Cortex of kidney (tissue), 1 donor: ENCODE measurements at places on chromosomes 6 and 20.

- no peak for DNase-seq
Measured at GRCh38 chr6:8434727-8435092, 635 bp downstream of the SLC35B3 start.

- DNase-seq = no peak
Measured at GRCh38 chr6:37990762-37991525, 171.4 kb downstream of the ZFAND3 start.

DNA sequence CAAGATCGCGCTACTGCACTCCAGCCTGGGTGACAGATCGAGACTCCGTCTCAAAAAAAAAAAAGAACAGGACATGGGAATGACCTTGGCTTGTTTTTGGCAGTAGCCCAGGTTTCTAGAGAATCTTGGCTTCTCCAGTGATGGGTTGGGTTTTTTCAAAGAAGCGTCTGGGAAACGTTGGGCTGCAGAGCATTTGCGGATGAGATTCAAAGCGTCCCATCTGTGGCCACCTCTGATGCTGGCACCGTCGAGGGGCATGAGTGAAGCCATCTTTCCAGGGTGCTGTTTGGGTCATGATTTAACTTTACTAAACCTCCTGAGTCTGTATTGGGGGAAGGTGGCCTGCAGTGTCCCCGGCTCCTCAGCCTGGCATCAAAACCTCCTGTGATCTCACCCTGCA, 43.2 kb upstream of the SRF start:
- no peak for DNase-seq

GRCh38 chr6:134510920-134511319, 193.0 kb upstream of the SGK1 start:
- DNase-seq = no peak

- no peak for DNase-seq
Measured at GRCh38 chr6:144162977-144163376, 12.7 kb downstream of the STX11 start.

DNA sequence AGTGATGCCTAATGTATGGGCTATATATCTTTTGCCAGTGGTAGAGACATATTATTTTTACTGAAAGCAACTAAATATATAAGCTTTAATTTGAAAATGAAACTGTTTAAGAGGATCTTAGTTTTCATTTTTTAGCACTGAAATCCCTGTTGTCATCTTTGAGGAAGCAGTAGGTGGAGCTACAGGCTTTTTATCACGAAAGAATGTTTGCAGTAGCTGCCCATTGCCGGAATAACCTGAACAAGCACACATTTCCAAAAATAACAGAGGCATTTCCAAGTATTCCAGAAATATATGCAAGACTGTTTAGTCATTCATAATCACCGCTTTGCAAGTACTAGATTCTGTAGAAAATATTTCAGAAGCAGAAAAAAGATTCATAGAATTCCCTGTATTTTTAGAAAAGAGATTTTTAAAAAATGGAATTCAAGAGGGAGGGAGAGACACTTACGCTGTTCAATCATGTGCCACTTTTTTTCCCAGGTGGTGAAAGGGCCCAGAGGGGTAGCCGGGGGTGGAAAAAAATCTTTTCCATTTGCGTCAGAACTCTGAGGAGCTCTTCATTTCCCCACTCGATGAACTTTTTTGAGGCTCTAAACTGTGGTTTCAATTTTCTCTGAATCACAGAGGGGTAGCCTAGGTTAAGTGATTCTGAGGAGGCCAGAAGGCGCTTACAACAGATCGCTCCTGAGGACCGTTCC, 142.5 kb upstream of the FERMT1 start:
- no peak for DNase-seq

DNA sequence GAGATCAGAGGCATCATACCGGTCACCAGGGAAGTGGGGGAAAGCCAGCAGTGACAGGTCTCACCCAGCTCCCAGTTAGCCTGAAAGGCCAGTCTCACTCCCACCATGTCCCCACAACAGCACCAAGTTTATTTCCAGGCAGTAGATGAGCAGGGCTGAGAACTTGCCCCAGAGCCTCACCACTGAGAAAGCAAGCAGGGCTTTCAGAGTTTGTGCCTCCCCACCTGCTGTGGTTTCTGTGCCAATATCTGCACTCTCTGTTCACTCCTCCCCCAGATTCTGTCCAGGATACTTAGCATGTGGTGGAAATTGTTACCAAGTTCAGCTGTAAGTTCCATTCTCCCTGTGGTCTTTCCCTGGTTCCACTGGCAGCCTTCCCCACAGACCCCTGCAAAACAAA, 255.0 kb upstream of the HTR1E start:
- DNase-seq = no peak

DNA sequence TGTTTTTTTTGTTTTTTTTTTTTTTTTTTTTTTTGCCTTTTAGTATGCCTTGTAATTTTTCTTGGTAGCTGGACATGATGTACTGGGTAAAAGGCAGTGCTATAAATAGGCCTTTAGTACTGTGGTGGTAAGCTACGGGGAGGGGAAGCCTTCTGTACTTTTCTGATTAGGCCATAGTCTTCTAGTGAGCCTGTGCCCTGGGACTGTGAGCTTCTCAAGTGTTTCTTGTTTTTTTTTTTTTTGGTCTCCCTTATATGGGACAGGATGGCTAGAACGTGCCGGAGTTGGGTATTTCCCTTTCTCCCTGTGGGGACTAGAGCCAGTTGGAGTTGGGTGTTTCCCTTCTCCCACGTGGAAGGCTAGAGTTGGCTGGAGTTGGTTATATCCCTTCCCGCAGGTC, 59.4 kb upstream of the PRELID3B start:
- DNase-seq = no peak

DNA sequence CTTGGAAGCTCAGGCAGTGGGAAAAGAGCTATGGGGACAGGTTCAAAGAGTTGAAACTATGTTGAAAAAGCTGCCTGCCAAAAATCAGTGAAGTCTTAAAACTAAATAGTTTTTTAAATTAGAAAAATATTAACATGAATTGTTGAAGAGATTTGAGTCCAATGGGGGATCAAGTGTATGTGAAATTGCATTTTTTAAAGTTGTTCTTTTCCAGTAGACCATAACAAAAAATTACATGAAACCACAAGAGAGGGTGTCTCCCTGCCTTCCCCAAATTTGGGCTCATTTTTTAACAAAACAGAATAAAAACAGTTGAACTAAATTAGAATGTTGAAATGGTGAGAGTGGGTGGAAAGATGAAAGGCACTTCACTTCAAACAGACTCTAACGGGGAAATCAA, 31.5 kb upstream of the COL10A1 start:
- DNase-seq = no peak

- no peak for DNase-seq
Measured at GRCh38 chr6:71246596-71246995, 42.0 kb upstream of the OGFRL1 start.

GRCh38 chr6:25560865-25561264, 91.2 kb upstream of the SCGN start:
- no peak for DNase-seq

DNA sequence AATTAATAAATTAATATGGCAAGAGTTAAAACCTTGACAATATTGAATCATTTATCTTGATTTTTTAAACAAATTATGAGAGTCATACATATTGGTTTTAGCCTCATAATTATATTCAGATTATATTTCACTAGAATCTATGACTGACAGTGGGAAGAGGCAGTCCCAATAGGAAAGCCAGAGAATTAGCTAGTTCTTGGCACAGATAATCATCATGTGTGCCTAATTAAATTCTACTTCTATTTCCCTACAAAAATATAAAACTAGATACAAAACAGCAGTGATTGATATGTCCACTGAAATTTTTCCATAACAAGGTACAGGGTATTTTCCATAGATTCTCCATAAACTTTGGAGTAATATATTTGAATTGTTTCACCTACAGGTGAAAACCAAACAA, 38.6 kb downstream of the COL9A1 start:
- DNase-seq = no peak

GRCh38 chr20:47776639-47777038, 8.6 kb downstream of the SULF2 start:
- no peak for DNase-seq

DNA sequence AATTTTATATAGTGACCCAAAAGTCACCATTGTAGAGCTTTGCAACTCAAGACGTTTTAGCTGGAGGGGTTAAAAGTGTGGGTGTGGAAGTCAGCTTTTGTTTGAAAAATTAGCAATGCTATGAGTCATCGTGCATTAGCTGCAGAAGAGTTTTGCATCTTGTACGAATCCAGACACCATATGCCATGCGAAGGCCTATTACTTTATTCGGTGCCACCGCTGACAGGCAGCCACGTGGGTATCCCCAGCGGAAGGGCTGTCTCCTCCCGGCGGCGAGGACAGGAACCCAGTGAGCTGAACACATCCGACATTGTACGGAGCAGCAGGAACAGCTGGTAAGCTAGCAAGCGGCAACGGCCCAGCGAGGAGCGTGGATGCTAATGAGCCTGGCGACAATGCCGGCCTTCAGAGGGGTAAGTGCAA, 84.4 kb downstream of the INSM1 start:
- DNase-seq = no peak

GRCh38 chr20:48962976-48963771, 41.7 kb downstream of the ARFGEF2 start:
- DNase-seq = no peak

DNA sequence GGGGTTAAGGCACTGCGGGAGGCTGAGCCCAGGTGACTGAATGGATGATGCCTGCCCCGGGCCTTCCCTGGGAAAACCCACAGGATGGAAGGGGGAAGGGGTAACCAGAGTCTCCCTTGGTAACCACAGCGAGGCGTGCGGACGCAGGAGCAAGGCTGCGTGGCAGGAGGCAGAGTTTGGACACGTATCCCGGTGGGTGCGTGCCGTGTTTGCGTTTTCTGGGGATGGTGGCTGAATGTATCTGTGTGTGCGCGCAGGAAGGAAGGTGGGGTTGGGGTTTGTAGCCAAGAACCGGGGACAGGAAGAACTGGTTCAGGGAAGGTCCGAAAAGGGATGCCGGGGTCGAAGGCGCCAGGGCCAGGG, 1.8 kb downstream of the MDGA1 start:
- DNase-seq = no peak

DNA sequence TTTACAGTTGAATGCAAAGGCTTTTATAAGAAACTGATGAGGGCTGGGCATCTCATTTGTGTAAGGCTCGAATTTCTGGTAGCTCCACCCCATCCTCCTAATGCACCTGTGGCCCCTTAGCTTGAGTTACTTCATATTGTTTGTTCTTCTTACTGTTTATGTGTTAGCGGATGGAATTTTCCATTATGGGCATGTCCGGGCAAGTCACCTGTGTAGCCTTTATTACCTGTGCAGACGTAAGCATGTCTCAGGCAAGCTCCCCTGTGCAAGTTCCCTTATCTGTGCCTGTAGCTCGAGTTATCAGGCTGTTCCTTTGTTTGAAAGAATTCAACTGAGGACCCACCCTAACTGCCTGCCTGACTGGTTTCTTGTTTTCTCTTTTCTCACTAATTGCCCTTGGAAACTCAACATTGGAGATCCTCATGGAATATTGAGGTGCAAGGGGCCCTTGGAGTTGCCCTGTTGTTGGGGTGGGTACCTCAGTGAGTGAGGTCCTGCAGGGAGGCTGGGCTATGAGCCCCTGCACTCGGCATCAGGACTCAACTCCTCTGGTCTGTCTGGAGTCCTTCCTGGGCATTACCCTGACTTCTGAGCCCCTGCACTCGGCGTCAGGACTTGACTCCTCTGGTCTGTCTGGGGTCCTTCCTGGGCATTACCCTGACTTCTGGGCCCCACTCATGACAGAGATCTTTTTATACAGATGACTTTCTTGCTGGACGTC, 207.9 kb upstream of the SULF2 start:
- DNase-seq = no peak

- DNase-seq = no peak
Measured at GRCh38 chr6:43124481-43124880, 46.6 kb upstream of the SRF start.

- DNase-seq = no peak
Measured at GRCh38 chr6:17574866-17575560, 25.1 kb upstream of the FAM8A1 start.

- DNase-seq = no peak
Measured at GRCh38 chr6:80603679-80604078, 497.2 kb downstream of the BCKDHB start.

- no peak for DNase-seq
Measured at GRCh38 chr6:147023148-147023547, 181.1 kb upstream of the STXBP5 start.

GRCh38 chr6:124699038-124699437, 263.2 kb upstream of the RNF217 start:
- no peak for DNase-seq

DNA sequence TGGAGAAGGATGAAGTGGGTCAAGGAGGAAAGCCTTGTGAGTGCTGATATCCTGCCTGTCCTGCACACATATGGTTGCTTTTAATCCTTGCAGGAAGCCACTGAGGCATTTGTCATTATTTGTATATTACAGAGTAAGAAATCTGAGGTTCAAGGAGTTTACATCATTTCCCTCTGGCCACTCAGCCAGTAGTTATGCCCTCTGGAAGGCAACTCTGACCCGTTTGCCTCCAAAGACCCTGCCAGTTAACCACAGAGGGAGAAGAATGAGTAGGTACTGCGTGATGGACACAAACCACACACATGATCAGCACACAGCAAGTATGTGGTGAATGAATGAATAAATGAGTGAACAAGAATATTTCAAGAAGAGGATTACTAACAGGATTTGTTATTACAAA, 7.9 kb upstream of the FAM210B start:
- DNase-seq = no peak

DNA sequence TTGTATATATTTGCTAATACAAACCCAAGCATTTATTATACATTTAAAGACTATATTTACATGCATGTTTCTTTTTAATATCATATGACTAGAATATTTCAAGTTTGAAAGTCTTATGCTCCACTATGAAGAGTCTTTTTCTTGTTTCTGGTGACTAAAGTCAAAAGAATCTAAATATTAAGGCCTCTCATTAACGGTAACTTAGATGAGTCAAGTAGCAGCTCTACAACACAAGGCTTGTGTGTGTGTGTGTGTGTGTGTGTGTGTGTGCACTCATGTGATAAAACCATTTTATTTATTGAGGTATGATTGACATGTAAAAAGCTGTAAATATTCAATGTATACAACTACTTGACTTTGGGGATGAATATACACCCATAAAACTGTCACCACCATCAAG, 275.6 kb downstream of the TFAP2B start:
- DNase-seq = no peak

GRCh38 chr6:146770965-146771735, 172.4 kb downstream of the ADGB start:
- no peak for DNase-seq

DNA sequence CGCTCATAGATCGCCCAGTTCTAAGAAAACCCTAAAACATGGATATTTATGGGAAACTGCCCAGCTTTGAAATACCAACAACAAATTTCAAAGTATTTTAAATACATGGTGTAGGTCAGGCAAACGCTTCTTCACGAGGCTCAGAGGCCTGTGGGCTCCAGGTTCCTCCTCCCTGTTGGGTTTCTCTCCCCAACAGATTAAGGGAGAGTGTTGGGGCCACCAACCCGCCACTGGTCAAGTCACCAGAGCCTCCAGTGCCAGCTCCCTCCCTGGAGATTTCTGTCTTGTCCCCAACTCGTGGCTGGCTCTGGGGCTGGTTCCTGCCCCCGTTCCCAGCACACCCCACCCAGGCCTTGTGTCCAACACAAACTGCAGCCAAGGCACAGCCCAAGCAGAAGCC, 87.9 kb downstream of the PTPN1 start:
- DNase-seq = no peak

GRCh38 chr6:109360791-109361190, 21.5 kb downstream of the CD164 start:
- DNase-seq = no peak
